IMR-90 (cell line): ENCODE measurements at places on chromosomes 4 and X. TPM values are rescaled to one million over a fixed set of nuclear protein-coding genes. Genes with fewer than 3 reads are reported as not detected.

DNA sequence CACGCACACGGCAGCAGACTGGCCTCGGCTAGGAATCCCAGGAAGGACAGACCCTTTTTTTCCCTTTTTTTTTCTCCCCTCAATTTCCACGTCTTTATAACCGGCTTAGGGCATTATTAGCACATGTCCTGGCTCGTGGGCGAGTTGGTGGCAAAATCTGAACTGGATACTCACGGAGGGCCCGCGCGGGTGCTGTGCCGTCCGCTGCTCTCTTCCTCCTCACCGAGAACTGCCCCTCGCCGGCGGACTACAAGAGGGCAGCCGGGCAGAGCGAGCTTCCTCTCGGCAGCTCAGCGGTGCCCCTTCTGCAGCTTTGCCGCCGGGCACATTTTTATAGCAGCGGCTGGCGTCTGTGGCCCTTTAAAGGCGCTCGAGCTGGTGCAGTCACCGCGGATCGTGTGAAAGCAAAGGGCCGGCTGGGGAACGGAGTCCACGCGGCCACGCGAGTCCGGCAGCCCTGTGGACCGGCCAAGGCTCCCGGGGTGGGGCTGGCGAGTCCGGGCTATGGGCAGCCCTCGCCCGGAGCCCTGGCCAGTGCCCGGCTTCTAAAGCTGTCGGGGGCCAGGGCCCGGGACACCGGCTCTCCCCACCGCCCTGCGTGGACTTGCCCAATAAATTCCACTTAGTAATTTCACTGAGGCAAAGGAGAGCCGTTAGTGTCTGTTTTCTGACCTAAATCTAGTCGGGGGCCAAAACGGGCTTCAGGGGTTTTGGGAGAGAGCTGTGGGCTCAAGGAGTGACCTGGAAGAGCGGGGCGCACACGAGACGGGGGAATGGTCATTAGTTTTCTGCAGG, 1.3 kb upstream of the CITED1 start:
- DNase-seq = peak; percentile 66

DNA sequence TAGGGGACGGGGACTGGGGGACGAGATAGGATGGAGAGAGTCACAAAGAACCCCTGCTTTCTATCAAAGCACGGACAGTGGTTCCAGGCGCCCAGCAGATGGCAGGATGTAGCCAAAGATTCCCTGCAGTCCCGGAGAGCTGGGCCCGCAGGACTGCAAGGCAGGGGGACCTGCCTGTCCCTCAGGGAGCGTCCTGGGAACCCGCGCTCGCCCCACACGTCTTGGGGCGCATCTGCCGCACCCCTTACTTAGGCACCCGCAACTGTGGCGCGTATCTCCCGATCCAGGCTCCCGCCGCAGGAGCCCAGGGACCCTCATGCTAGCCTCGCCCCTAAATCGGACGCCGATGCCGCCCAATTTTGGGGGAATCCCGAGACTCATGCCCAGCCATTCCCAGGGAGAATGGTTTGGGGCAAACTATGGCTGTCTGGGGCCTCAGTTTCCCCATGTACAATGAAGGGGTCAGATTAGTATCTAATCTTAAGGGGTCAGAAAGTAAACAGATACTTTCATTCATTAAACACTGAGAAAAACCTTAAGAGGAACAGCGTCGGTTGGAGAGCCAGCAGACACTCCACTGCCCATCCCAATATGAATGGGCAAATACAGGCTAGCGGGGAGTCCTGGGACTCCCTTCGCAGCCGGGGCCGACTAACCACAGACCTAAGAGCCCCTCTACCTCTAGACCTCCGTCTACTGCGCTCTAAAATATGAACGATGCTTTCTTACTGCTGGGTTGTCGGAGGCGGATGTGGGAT, 581 bp upstream of the STK32B start:
- peak; percentile 83 for DNase-seq

- no peak for DNase-seq
Observed at GRCh38 chrX:68995386-68995779, 166.6 kb downstream of the EFNB1 start.

- DNase-seq = no peak
Observed at GRCh38 chr4:79651456-79651855, 243.4 kb upstream of the GK2 start.

DNA sequence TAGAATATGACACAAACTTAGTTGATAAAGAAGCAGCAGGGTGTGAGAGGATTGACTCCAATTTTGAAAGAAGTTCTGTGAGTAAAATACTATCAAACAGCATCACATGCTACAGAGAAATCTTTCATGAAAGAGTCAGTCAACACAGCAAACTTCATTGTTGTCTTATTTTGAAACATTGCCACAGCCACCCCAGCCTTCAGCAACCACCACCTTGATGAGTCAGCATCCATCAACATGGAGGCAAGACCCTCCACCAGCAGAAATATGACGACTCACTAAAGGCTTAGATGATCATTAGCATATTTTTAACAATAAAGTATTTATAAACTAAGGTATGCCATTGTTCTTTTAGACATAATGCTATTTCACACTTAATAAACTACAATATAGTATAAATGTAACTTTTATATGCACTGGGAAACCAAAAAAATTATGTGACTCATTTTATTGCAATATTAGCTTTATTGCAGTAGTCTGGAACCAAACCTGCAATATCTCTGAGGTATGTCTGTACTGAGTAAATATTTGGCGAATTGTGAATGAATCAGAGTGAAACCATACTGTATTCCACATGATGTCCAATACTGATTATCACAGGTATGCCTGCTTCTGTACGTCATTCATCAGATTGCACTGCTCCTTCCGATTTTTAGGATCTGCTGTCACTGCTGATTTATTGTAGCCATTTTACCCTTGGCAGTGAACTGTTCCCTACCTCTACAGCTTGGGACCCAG, 11.6 kb downstream of the FRMPD4 start:
- DNase-seq = no peak

GRCh38 chr4:10035130-10035529, 13.8 kb upstream of the SLC2A9 start:
- no peak for DNase-seq

GRCh38 chrX:3388457-3388856, 42.0 kb upstream of the MXRA5 start:
- no peak for DNase-seq

- DNase-seq = no peak
Observed at GRCh38 chr4:185247151-185247550, 37.8 kb downstream of the SNX25 start.

- no peak for DNase-seq
Observed at GRCh38 chr4:42070463-42070862, 80.1 kb downstream of the SLC30A9 start.

- DNase-seq = peak; percentile 21
Observed at GRCh38 chr4:106569146-106570031, 200.8 kb upstream of the GIMD1 start.

DNA sequence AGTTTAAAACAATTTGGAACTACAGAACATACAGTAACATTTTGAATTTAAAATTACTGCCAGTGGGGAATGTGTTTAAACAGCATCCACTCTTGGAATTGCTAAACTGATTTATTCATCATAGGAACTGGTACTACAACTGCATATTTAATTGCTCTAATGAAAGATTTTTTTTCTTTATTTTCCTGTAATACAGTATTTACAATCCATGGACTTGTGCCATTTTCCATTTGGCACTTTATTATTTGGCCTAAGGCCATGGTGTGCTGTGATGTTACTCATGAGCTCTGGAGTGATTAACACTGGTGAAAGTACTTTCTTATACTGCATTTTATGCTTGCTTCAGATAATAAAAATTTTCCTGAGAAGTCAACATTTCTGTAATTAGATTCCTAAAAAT, 69.7 kb upstream of the NUDT6 start:
- DNase-seq = no peak

- peak; percentile 48 for DNase-seq
Observed at GRCh38 chr4:101103381-101104142, 243.8 kb downstream of the PPP3CA start.

Gene EDA
- under 0.01 TPM in 2 replicates for total RNA-seq

DNA sequence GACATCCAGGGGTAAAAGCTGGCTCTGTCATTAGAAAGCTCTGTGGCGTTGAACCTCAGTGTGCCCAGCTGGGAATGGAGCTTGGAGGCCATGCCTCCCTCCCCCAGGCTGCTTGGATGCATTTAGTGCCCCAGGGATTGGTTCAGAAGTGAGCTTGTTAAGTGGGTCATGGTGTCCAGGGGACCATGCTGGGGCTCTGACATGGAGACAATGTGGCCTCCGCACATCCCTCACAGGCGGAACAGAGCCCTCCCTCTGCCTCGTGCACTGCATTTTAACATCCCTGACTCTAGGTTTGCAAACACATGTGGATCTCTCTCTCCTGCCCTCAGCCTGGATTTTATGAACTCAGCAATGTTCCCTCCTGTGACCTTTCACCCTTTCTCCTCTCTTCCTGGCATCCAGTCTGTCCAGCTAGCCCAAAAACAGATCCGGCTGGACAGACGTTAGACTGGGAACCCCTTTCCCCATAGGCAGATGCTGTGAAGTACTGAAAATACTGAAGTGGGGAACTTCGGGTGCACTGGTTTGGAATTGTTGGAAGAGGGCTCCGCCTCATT, 81.5 kb downstream of the SORCS2 start:
- no peak for DNase-seq

Gene ZNF157
- under 0.01 TPM in 1 of 2 replicates, not detected in the other for total RNA-seq

GRCh38 chr4:104976262-104976661, 170.4 kb upstream of the TET2 start:
- DNase-seq = no peak

DNA sequence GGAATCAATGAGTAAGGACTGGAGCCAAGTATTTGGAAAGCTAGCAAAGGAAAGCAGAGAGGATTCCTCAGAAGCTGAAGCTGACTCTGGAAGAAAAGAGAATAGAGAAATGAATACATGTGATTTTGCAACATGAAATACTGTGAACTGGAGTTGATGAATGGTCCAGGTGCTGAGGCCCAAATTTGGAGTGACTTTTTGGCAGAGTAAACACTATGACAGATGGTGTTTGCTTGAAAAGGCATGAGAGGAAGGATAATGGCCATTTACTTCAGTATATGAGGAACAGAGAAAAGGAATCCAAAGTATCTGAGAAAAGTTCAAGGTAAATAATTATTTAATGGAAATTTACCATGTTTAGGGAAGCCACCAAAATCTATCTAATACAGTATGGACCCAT, 236.7 kb downstream of the SLITRK2 start:
- no peak for DNase-seq

- DNase-seq = peak; percentile 5
Observed at GRCh38 chr4:52713456-52713937, 37.7 kb downstream of the ERVMER34-1 start.

GRCh38 chr4:31199644-31200043, 479.5 kb downstream of the PCDH7 start:
- no peak for DNase-seq
